ENCODE measurements at places on chromosomes 1 and 21.

GRCh38 chr1:110161849-110162248 is 11.6 kb downstream of the SLC6A17 start:
- DNase-seq: no peak

GRCh38 chr1:219669556-219669955 is 56.7 kb upstream of the ZC3H11B start:
- no peak for DNase-seq

- DNase-seq: no peak
Observed at GRCh38 chr1:58620259-58620658, 43.2 kb upstream of the TACSTD2 start.

- no peak for DNase-seq
Observed at GRCh38 chr1:30444401-30444800, 279.0 kb downstream of the MATN1 start.

- DNase-seq: no peak
Observed at GRCh38 chr1:1442069-1442770, 6.7 kb downstream of the VWA1 start.

DNA sequence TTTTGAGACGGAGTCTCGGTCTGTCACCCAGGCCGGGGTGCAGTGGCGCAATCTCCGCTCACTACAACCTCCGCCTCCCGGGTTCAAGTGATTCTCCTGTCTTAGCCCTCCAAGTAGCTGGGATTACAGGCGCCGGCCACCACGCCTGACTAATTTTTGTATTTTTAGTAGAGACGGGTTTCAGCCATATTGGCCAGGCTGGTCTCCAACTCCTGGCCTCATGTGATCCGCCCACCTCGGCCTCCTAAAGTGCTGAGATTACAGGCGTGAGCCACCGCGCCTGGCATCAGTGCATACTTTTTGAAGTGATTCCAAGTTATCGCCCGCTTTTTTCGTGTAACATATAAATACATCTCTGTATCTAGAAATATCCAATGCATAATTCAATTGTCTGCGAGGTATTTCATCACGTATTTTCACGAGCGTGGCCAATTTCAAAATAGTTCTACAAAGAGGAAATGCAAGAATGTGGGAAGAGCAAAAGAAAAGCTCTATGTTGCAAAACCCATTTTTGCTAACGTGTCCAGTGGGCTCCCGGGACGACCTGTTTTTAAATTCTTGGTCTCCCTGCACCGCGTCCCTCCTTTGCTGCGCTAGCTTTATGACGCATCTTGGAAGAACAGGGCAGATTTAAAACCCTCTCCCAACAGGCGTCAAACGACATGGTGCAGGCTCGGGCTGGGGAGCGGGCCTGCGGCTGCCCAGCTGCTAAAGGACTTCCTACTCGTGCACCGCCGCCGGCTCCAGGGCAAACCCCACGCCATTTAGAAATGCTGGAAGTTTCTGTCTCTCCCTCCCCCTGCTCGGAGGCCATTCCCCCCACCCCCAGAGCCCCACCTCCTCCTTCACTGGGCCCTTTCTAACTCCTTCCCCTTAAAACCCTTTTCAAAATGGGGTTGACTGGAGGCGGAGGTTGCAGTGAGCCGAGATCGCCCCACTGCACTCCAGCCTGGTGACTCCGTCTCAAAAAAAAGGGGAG is 923 bp upstream of the IFNGR2 start:
- no peak for DNase-seq

DNA sequence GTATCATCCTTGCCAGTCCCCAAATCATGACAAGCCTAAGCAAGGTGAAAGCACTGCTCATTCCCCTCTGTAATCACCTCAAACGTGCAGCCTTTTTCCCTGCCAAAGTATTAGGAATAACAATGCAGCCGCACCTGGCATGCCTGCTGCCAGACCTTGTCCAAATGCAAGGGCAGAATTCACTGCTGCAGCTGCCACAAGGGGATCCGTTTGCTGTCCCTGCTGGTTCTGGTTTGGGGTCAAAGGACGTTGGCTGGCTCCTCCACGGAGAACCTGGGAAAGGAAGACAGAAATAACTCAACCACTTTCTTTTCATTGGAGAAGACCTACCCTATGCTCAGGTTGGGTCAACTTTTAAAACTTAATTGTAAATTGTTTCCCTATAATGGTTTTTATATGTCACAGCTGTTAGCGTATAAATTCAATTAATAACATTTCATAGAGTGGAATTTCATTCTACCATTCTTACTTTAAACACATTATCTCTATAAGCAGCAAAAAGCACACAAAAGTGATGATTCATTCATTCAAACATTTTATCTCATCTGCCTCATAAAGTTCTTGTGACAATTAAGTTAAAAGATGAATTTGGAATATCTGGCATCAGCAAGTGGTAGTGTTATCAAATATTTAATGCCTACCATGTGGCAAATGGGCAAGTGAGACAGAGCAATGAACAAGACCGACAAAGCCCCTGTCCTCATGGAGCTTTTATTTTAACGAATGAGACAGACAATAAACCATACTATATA is 59.8 kb upstream of the SDC3 start:
- DNase-seq: no peak

- no peak for DNase-seq
Observed at GRCh38 chr1:17121881-17122280, 2.6 kb upstream of the PADI2 start.

DNA sequence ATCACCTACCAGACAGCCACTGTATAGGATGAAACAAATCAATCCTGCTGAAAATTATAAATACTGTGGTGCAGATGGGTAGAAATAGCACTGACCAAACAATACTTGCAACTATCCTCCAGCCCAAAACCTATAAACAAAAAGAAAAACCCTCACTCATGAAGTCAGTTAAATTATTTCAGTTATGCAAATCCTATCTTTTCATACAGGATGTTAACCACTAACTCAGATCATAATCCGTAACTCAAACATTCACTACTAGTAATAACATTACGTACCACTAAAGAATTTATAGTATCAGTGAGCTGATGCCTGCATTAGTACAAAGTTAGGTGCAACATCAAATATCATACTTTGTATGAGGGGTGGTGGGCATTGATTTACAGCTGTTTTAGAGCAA is 2.6 kb downstream of the NDC1 start:
- no peak for DNase-seq

- no peak for DNase-seq
Observed at GRCh38 chr1:93033029-93033428, 46.1 kb upstream of the MTF2 start.

DNA sequence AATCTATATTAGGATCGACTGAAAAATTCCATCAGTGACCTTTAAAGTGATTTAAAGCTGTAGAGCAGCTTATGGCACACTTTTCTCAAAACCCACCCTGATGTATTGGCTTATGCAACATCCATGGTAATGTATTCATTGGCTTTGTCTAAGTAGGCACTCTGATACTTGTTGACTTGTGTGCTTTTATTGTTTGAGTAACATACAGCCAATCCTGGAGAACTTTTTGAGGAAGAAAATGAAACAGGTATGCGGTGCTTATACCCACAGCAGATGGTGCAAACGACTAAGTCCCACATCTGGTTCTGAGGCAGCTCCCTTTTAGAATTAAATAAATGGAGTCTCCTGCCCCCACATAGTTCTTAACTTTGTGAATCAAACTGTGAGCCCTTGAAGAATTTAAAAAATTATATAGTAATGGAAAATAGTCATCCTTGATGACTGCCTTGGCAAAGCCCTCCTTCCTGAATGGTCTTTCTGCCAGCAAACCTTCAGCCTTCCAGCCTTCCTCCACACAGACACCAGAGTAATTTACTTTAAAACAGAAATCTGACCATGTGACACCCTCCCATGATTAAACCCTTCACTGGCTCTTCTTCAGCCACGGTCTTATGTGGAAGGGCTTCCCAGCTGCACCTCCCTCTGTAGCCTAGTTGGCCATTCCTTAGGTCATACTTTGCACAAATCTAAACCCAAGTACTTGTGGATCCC is 116.0 kb downstream of the BCAR3 start:
- DNase-seq: no peak

GRCh38 chr1:63877816-63878215 is 104.0 kb downstream of the ROR1 start:
- DNase-seq: no peak

GRCh38 chr1:207565546-207566468 is 69.8 kb downstream of the CR1 start:
- DNase-seq: no peak

DNA sequence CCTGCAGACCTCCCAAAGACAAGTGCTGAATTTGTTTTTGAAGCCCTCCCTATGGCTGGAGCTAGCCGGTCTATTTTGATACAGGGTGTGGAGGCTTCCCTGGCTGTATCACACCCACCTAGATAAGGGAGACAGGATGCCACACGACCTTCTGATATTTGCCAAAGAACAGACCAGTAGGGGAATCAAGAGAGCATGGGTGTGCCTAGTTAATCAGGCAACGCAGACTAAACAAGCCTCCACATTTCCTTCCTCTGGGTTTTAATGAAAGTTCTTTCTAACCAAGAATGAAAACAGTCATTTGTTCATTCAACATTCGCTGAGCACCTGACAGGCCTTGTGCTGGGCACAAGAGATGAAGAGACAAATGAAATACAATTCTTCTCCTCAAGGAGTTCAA is 446.8 kb downstream of the PLPP3 start:
- no peak for DNase-seq

- DNase-seq: no peak
Observed at GRCh38 chr1:115725600-115725999, 42.9 kb downstream of the CASQ2 start.

- no peak for DNase-seq
Observed at GRCh38 chr21:45393833-45394638, 10.9 kb upstream of the COL18A1 start.

DNA sequence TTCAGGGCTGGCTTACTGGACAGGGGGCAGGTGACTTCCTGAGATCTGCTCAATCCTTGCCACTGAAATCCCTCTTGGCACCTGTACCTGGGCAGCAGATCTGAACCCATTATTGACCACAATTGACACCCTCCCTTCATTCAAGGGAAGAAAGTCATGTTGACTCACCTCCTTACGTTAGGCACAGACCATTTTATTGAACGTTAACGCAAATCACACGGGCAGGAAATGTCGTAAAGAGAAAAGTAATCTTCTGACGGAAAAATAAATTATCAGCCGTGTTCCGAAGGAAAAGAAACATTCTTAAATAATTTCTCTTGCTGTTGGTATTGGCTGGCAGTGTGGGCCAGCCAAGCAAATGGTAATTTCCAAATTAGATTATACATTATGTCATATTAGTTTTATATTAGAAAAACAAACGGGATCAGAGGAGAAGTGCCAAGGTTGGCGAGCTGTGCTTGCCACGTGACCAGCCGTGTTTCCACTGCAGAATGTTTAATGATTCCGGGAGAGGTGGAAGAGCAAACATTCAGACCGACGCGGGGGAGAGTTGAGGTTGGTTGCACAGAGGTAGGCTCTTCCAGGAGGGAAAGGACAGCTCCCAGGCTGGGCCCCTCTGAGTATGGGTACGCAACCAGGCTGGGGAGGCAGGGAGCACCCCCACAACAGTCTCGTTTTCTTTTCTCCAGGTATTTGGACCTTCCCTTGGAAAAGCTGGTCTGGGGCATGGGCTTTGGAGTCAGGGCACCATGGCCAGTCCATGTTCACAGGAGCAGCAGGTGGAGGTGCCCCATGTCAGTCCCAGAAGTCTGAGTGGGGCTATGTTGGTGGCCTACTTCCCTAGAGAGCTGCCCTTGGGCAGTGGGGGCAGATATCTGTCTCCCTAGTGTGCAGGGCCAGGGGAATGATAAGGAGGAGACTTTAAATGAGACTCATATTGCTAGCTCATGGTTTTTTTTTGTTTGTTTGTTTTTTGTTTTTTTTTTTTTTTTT is 121.1 kb downstream of the FOXD2 start:
- DNase-seq: no peak

DNA sequence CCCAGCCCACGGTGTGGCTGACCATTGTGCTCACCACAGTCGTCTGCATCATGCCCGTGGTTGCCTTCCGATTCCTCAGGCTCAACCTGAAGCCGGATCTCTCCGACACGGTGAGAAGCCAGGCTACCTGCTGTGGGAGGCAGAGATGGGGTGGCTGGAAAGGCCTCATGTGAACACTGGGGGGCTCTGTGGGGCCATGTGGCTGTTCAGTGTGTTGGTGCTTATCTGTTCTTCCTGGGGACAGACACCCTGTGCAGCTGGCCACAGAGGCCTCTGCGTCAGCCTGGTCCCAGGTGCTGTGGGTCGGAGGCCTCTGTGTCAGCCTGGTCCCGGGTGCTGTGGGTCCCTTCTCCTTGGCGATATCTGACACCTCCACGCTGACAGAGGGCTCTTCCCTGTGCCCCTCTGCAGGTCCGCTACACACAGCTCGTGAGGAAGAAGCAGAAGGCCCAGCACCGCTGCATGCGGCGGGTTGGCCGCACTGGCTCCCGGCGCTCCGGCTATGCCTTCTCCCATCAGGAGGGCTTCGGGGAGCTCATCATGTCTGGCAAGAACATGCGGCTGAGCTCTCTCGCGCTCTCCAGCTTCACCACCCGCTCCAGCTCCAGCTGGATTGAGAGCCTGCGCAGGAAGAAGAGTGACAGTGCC is 23.2 kb downstream of the ATP8B2 start:
- DNase-seq: no peak

GRCh38 chr1:228927946-228928898 is 192.9 kb downstream of the RHOU start:
- peak; percentile 18 for DNase-seq

DNA sequence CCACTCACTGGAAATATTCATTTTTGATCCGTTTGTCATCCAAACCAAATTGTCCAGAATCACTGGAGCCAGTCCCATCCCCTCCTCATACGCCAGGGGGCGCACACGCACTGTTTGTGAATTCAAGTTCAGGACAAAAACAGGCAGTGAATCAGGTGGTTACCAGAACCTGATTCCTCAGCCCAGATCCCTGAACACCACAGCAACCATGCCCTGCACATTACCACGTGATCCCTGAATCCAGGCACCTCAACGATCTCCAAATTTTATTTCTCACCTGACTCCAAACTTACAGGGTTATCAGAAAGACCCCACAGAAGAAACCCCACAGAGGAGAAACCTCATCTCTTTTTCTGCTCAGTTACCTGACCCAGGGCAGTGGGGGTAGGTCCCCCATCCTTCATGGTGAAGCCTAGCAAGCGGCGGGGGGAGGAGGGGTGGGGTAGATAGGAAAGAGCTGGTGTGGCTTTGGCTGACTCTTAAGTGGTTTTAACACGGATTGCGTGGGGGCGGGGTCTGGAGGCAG is 1.4 kb upstream of the PTPRF start:
- DNase-seq: peak; percentile 81

DNA sequence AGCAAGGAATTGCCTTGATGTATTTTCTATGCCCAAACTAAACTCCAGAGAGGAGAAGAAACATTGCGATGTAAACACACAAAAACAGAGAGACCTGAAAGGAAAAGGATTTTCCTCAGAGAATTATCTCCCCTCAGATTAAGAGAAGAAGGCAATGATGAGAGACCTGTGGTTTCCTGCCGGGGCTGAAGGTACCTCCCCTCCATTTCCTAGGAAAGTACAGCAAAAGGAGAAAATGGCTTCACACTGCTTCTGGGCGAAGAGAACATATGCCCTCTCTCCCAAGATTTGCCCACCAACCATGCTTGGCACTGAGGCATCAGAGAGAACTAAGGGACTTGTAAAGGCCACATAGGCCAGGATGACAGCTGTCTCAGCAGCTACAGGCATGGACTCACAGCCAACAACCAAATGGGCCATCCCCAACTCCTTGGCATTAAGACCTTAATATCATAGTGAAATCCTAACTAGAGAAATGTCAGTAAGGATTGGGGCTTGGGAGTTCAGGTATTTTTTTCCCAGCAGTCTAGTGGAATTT is 523.0 kb downstream of the PTPRC start:
- DNase-seq: no peak

GRCh38 chr1:57633056-57633455 is 209.2 kb upstream of the DAB1 start:
- no peak for DNase-seq

Measured in activated CD4-positive, alpha-beta memory T cell treated with anti-CD3 and anti-CD28 coated beads, Interleukin-2, amount 10 ng/mL, durations not matched to agents 7 days and 5 days (primary cell).